ENCODE measurements at places on chromosomes 7 and 10.

DNA sequence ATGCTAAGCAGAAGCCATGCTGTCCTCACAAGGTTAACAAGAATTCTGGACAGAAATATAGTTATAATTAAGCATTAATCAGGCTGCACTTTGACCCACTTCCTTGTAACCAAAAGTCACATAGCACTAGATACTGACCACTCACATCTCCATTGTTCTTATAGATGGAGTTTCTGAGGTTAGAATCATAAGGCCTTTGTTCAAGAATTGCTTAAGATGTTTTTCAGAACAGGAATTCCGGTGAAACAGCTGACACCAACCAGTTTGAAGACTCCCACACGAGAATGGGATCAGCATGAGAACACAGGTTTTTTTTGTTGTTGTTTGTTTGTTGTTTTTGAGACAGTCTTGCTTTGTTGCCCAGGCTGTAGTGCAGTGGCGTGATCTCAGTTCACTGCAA lies 488.3 kb upstream of the NRP1 start:
- DNase-seq = no peak

- no peak for DNase-seq
Measured at GRCh38 chr10:70119197-70119596, 13.4 kb downstream of the AIFM2 start.

- DNase-seq = no peak
Measured at GRCh38 chr7:20896996-20897395, 110.3 kb upstream of the SP8 start.

- no peak for DNase-seq
Measured at GRCh38 chr7:119545118-119545517, 727.9 kb upstream of the KCND2 start.

GRCh38 chr7:101104799-101105198 lies 19.5 kb downstream of the TRIM56 start:
- DNase-seq = no peak

All from left lung (tissue), 14 donors.